Ascending aorta (tissue), 2 donors: ENCODE measurements at places on chromosomes 1 and 21. TPM values are rescaled to one million over a fixed set of nuclear protein-coding genes. Genes with fewer than 3 reads are reported as not detected.

DNA sequence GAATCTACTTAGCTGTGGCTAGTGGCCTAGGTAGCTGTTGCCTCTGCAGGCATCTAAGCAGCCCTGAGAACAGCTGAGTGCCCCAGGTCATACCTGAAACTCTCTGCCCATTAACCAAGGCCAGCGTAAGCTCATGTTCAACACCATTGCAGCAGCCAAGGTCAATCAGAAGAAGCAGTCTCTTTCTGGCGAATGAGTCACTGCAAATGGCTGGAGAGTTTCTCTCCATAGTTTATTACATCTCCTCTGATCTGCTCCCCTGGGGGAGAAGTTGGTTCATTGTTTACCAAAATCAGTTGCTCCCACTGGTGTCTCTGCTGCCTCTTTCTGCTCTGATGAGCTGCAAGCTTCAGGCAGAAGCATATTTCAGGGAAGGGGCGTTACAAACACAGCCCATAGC is 6.9 kb upstream of the BCL9 start:
- peaks cover 5% of the 10 kb centered on the region for H3K4me1 ChIP-seq
- DNase-seq, result no peak
- H3K4me3 ChIP-seq, result no peak overlapping the region
- no peaks in the 10 kb centered on the region for H3K27me3 ChIP-seq
- H3K36me3 ChIP-seq, result no peaks in the 10 kb centered on the region

LCE2C gene
- not detected for total RNA-seq

GADD45A gene
- total RNA-seq, result 111 TPM

DNA sequence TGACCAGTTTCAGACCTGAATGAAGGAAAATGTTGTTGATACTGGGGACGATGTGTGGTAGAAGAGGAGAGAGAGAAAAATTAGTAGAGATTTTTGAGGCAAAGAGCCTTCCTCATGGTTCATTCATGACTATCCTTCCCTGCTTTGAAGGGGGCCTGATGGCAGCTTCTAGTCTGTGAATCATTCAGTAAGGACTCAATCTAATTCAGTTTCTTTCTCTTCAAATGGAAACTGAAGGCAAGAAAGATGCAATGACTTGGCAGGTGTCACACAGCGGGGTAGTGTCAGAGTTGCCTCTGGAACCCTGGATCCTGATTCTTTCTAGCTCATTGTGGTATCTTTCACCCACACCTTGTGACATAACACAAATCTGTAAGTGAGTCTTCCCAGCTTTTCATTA is 14.9 kb upstream of the CD5L start:
- no peak for DNase-seq
- H3K4me3 ChIP-seq, result no peak overlapping the region
- no peak overlapping the region for H3K27ac ChIP-seq
- no peaks in the 10 kb centered on the region for H3K27me3 ChIP-seq
- H3K4me1 ChIP-seq, result no peaks in the 10 kb centered on the region

CD1E gene
- total RNA-seq, result not detected

- no peak for DNase-seq
- no peak overlapping the region for H3K27ac ChIP-seq
- peaks cover 16% of the 10 kb centered on the region for H3K4me1 ChIP-seq
Measured at GRCh38 chr1:184789884-184790283, 35.2 kb upstream of the EDEM3 start.

DNA sequence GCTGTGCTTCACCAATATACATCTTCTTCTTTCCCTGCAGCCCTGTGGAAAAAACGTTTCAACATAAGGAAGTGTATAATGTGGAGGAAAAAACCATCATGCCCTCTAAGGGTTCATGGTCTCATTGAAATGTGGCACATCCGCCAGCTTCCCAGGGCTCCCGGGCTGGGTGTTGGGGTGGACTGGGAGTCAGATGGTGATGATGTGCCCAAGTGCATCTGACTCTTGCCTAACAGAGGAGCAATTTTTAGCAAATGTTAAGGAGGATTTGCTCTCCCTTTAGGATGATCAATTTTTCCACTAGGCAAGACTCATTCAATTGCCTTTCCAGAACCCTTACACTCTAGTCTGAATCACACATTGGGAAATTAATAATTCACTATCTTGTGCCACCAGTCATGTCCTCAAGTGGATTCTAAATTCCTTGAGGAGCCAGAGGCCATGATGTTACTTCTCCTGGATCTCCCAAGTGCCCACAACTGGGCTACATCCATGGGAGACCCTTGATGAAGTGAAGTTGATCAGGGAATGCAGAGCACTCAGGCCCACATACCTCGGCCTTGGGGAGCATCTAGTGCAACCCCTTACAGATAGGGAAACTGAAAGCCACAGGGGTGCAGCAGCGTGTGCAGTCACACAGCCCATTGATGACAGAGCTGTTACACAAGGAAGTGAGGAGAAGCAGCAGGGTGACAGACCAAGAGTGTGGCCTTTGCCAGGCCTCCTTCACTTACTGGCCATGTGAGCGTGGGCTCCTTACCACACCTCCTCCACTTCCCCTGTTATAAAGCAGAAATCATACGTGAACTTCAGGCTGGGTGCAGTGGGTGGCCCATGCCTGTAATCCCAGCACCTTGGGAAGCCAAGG is 100.0 kb upstream of the SLC44A3 start:
- H3K36me3 ChIP-seq, result no peaks in the 10 kb centered on the region
- no peaks in the 10 kb centered on the region for H3K4me1 ChIP-seq
- no peaks in the 10 kb centered on the region for H3K27me3 ChIP-seq
- no peak overlapping the region for H3K4me3 ChIP-seq
- peak; percentile 27 for DNase-seq
- H3K27ac ChIP-seq, result no peak overlapping the region

DNA sequence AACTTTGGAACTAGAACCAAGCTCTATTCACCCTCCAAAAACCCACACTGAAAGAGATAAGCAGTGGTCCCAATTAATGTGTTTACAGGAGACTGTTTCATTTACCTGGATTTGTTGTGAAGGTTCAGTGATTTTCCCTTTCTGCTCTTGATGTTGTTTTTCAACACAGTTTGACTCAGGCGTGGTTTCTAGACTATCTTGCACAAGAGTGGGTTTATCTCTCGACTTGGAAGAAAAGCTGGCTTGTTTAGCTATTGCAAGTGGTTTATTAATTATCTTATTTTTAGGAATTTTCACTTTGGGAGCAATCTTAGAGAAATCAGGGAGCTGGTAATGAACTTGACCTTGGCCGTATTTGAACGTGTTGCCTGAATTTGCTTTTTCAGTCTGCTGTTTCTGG is 5.3 kb downstream of the AKNAD1 start:
- no peaks in the 10 kb centered on the region for H3K36me3 ChIP-seq
- DNase-seq, result no peak
- H3K27me3 ChIP-seq, result no peaks in the 10 kb centered on the region
- H3K27ac ChIP-seq, result no peak overlapping the region

DNA sequence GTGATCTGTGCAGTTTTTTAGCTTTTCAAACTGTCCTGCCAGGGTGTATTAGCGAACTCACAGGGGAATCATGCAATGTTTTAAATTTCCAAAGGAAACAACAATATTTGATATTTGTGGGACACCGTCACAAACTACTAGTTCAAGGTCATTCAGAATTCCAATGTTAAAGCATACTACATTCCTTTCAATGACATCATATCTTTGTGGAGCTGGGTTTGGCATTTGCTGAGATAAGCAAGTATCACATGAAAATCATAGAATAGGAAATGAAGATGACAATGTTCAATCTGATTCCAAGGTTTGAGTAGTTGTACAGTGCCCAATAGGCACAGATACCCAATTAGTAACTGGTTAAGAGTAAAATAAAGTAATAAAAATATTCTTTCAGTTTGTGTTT is 35.6 kb downstream of the NUF2 start:
- no peak for DNase-seq
- H3K4me3 ChIP-seq, result no peak overlapping the region
- H3K27me3 ChIP-seq, result no peaks in the 10 kb centered on the region
- H3K4me1 ChIP-seq, result no peaks in the 10 kb centered on the region

LORICRIN gene
- total RNA-seq, result not detected

- H3K27ac ChIP-seq, result peak within 1 kb of the TSS; percentile 90
- peak within 1 kb of the TSS; percentile 71 for H3K4me3 ChIP-seq
- peaks cover 4% of the 10 kb centered on the region for H3K36me3 ChIP-seq
- no peaks in the 10 kb centered on the region for H3K27me3 ChIP-seq
- H3K4me1 ChIP-seq, result peaks cover 21% of the 10 kb centered on the region
Measured at GRCh38 chr1:153985941-153986761, at the start of gene RAB13. Gene RAB13, minus strand, starts transcription at chr1:153986339. Its CDS starts 103 bp downstream, at chr1:153986236.

DNA sequence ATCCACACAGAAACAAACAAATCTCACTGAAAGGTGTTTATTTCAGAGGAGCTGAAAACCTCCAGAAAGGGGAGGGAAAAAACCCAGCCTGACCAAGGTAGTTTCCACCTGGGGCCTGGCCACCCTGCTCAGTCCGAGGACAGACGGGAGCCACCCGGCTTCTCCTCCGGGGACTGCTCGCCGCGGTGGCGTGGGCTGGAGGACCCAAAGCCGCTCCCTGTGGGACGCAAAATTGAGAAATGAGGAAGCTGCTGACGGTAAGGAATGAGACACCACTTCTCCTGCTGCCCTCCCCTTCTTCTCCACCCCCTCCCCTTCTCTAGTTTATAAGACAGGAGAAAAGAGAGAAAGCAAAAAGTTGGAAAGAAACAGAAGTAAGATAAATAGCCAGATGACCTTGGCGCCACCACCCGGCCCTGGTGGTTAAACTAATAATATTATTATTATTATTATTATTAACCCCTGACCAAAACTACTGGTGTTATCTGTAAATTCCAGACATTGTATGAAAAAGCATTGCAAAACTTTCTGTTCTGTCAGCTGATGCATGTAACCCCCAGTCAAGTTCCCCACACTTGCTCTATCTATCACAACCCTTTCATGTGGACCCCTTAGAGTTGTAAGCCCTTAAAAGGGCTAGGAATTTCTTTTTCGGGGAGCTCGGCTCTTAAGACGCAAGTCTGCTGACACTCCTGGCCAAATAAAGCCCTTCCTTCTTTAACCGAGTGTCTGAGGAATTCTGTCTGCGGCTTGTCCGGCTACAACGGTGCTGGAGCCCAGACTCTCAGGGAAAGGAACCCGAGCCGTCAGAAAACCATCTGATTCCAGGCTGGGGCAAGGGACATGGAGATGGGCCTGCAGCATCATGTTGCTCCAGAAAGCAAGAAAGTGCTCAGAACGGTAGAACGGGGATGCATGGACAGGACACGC is 12.5 kb downstream of the ITGB2 start:
- no peak overlapping the region for H3K27ac ChIP-seq
- peaks cover 13% of the 10 kb centered on the region for H3K4me1 ChIP-seq
- H3K27me3 ChIP-seq, result no peaks in the 10 kb centered on the region
- H3K4me3 ChIP-seq, result no peak overlapping the region

DNA sequence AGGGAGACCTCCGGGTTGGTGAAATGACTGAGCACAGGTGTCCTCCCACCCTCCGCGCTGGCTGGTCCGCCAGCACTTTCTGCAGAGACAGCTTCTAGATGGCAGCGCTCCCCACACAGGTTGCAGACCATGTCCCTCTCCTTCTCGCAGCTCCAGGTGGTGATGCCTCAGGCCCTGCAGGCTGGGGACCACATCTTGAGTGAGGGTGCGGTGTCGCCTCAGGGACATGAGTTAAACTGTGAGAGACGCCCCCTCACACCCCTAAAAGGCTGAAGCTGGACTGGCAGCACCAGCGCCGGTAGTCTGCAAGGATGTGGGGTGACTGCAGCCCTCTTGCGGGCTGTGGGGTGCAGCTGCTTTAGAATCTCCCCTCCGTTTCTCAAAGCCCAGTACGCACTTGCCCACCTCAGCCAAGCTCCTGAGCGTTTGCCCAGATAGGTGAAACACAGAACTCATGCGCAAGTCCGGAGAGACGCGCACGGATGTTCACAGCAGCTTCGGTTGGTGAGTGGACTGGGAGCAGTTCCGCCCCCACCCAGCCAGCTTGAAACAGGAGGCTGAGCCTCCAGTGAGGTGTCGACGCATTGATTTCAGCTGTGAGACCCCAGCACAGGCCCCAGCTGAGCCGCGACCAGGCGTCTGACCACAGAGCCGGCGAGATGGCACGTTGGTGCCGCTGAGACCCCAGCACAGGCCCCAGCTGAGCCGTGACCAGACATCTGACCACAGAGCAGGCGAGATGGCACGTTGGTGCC is 28.6 kb downstream of the COL6A1 start:
- no peak overlapping the region for H3K27ac ChIP-seq
- H3K36me3 ChIP-seq, result no peaks in the 10 kb centered on the region
- H3K4me3 ChIP-seq, result no peak overlapping the region
- H3K27me3 ChIP-seq, result no peaks in the 10 kb centered on the region
- no peaks in the 10 kb centered on the region for H3K4me1 ChIP-seq
- DNase-seq, result no peak

GPX7 gene
- total RNA-seq, result 6.3 TPM

MAP3K6 gene
- total RNA-seq, result 164 TPM

DNA sequence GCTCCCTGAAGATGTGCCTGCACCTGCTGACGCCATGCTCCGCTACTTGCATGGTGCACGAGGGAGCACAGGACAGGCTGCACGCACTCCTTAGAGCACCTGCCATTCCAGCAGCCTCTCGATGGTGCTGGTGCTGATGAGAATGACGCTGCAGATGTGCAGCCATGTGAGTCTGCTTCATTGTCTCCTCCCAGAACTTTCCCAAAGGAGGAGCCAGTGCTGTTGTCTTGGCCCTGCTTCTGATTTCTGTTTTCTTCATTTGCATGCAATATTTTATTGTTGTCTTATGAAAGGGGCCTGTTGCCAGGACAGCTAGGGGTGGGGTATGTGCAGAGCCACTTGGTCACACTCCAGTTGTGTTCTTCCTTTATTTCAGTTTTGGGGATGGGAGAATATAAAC is 70.1 kb downstream of the PCBP3 start:
- H3K4me1 ChIP-seq, result no peaks in the 10 kb centered on the region
- no peaks in the 10 kb centered on the region for H3K27me3 ChIP-seq
- no peak overlapping the region for H3K27ac ChIP-seq
- no peaks in the 10 kb centered on the region for H3K36me3 ChIP-seq
- no peak overlapping the region for H3K4me3 ChIP-seq
- no peak for DNase-seq

DNA sequence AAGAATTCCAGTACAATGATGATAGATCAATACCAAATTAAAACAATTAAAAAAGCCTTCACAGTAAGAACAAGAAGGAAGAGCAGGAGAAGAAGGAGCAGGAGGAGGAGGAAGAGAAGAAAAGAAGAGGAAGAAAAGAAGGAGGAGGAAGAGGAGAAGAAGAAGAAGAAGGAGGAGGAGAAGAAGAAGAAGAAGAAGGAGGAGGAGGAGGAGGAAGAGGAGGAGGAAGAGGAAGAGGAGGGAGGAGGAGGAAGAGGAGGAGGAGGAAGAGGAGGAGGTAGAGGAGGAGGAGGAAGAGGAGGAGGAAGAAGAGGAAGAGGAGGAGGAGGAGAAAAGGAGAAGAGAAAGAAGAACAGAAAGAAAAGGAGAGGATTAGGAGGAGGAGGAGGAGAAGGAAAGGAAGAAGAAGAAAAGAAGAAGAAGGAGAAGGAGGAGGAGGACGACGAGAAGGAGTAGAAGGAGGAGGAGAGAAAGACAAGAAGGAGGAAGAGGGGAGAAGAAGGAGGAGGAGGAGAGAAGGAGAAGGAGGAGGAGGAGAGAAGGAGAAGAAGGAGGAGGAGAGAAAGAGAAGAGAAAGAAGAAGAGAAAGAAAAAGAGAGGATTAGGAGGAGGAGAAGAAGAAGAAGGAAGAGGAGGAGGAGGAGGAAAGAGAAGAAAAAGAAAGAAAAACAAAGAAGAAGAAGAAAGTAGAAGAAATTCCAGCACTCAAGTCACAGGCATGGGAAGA is 68.5 kb upstream of the GRIK3 start:
- no peaks in the 10 kb centered on the region for H3K36me3 ChIP-seq
- H3K4me3 ChIP-seq, result no peak overlapping the region
- no peaks in the 10 kb centered on the region for H3K4me1 ChIP-seq
- no peak overlapping the region for H3K27ac ChIP-seq
- no peaks in the 10 kb centered on the region for H3K27me3 ChIP-seq
- no peak for DNase-seq

CD247 gene
- 3.7 TPM for total RNA-seq
